Muscle of back (tissue), 13 donors: ENCODE measurements at places on chromosomes 6 and 20. TPM values are rescaled to one million over a fixed set of nuclear protein-coding genes. Genes with fewer than 3 reads are reported as not detected.

- peak; percentile 69 for DNase-seq
These were observed 254.9 kb downstream of the PRL start for GRCh38 chr6:22041797-22042480.

- peak; percentile 57 for DNase-seq
These were observed 510.5 kb upstream of the MAP3K7 start for GRCh38 chr6:91097364-91097763.

DNA sequence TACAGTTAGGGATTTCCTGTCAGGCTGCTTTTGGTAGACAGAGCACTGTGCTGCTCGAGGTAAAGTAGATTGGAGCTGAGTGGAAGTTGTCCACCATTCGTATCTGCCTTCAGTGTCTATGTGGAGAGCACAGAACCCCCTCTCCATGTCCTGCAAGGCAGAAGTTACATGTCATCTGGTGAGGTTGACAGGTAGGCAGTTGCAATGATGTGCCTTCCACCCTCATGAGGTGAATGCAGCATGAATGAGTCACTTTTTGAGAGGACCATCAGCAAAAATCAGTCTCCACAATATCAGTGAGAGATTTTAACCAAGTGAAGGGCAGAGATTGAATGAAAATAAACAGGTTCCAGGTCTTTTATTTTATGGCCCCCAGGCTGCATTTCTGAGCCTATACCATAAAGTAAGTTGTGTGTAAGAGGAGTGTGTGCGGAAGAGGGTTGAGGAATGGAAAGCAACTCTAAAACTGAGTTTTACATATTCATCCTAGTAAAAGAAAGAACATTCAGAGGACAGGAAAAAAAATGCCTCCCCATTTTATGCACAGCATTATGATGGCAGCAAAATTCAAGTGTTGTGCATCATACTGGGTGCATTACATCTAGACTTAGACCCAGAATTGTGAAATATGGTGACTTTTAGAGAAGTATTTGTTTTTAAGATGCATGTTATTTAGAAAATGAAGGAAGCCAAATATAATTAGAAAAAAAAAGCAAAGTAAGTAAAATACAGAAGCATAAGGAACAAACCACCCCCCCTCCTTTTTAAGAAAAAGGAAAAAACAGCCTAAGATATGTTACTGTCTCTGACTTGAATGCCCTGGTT lies 15.8 kb downstream of the TRAPPC3L start:
- no peak for DNase-seq

DNA sequence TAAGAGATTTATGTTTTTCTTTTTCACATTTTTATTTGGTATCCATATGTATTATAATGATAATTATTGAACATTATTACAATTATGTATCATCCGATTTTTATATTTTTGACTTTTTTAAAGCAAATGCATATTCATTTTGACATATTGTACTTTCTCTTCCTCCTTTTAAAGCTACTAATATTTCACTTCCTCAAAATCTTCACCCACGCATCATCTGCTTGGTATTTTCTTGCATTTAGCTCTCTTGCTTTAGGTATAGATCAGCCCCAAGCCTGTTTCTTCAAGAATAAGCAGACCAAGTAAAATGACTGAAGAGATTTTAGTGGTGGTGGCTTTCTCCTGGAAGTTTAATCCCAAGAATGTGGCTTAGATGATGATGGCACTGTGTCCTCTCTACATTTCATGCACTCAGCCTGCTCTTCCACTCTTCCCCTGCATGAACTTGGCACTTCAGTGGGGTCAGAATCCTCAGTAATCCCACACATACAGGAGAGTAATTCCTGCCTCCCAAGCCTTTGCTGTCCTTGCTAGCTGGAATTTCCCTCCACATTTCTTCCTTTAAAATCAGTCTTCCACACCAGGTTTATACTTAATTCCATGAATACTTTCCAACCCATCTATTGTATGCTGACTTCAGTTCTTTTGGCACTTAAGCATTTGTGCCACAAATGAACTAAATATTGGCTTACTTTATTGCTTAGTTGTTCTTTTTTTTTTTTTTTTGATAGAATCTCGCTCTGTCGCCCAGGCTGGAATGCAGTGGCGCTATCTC lies 8.2 kb downstream of the NCOA7 start:
- DNase-seq: no peak

The MATN4 gene
- 0.61 TPM for polyA plus RNA-seq

GRCh38 chr6:46269447-46270229 lies 98.9 kb upstream of the ENPP5 start:
- DNase-seq: peak; percentile 38

DNA sequence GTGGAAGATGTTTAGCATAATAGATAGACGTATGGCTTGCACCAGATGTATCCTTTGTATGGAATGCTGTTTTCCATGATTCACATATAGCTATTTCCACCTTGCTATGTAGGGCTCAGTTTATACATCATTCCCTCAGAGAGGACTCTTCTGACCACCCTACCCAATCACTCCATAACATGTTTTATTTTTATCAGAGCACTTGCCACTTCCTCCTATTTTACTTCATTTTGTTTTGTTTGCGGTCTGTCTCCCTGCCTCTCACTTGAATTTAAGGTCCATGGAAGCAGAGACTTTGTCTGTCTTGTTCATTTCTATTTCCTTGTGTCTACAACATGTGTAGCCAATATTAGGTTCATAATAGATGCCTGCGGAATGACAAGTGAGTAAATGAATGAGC lies 266.9 kb upstream of the CITED2 start:
- no peak for DNase-seq

The TUBB2A gene
- 65.6 TPM for polyA plus RNA-seq

DNA sequence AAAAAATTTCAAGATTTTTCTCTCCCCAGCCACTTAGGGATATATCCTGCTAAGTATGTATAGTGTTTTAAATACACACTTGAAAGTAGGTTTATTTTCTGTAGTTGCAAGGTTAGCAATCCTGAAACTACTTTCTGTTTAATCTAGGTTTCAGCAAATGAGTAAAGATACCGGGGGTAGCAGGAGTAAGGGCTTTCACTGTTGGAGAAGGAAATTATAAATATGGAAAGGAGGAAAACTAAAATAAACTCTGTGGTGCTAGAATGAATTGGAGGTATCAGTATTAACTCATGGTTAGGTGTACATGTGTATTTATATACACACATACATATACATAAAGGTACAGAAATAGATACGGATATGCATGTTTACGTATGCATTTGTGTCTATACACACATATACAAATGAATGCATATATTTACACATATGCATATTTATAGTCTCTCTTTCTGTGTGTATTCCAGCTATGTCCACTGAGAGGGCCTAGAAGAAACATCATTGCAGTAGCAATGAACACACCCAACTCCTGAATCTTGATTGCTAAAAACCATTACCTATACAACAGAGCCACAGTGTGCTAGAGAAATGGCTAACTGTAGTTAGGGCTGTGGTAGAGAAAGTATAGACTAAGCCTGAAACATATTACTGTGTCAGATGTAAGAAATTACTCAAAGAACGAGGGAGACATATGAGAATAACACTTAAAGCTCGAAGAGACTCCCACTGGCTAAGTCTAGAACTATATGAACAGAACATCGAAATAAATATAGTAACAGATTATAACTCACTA lies 95.9 kb upstream of the EMILIN3 start:
- no peak for DNase-seq

DNA sequence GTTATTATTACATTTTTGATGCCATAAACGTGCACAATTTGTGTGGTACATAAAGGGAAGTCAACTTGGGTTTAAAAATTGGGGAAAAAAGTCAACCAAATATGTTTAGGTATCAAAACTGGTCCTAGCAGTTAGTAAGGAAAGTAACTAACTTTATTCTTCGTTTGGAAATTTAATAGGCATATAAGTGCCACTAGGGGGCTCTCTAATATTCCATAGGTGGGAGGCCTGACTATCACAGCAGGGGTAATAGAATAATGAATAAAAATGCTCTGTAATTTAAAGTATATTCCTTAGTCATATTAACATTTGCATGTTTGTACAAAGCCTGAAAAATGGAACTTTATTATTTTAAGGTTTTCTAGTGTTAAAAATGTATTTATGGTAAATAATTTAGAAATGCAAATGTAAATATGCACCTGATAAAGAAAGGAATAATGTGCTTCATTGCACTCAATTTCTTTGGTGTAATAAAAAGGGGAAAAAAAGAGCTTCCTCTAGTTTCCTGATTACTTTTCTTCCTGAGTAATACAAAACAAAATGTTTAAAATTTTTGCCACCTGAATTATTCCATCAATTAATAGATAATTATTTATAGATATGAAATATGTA lies 125.7 kb upstream of the HDAC2 start:
- DNase-seq: peak; percentile 42
